ENCODE measurements at places on chromosomes 12 and 14.

DNA sequence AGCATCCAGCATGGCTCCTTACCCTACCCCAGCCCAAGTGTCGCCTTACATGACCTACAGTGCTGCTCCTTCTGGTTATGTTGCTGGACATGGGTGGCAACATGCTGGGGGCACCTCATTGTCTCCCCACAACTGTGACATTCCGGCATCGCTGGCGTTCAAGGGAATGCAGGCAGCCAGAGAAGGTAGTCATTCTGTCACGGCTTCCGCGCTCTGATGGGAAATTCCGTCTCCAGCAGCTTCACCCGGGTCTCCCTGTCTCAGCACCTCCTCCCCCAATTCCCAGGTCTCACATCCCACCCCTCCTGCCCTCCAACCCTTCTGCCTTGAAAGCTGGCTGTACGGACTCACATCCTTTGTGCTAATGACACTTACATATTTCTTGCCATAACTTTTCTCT is 14.6 kb downstream of the PAX9 start:
- no peak for DNase-seq

GRCh38 chr12:3644104-3644503 is 108.8 kb downstream of the CRACR2A start:
- DNase-seq: no peak

DNA sequence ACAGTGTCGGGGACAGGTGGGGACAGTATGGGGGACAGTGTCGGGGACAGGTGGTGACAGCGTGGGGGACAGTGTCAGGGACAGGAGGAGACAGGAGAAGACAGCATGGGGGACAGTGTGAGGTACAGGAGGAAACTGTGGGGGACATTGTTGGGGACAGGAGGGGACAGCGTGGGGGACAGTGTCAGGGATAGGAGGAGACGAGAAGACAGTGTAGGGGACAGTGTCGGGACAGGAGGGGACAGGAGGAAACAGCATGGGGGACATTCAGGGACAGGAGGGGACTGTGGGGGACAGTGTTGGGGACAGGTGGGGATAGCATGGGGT is 139.5 kb downstream of the TMEM121 start:
- no peak for DNase-seq

DNA sequence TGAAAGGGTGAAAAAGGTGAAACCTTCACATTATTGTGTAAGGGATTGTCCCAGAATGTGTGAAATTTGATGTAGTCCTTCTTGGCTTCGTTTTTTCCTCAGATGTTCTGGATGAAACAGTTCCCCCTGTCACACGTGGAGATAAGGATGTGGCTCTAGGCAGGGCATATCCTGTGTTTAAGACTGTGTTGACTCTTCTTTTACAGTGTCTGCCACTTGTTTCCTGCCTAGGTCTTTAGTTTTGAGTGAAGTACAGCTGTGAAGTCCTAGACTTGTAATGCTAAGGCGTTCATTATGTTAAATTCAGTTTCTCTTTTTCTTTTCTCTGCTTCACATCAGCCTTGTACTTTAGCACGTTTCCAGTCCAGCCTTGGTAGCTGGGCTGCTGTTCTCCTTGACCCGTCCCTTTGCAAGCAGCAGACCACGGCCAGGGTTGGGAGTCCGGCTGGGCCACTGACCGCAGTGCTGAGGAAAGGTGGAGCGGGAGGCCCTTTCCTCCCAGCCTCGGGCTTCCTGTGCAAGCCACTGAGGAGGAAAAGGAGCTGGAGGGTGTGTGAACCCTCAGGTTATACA is 59.1 kb downstream of the RASSF3 start:
- DNase-seq: peak; percentile 41

GRCh38 chr14:71731096-71731495 is 201.1 kb upstream of the RGS6 start:
- no peak for DNase-seq

- DNase-seq: no peak
These were observed 709 bp downstream of the INHBC start for GRCh38 chr12:57435293-57435692.

DNA sequence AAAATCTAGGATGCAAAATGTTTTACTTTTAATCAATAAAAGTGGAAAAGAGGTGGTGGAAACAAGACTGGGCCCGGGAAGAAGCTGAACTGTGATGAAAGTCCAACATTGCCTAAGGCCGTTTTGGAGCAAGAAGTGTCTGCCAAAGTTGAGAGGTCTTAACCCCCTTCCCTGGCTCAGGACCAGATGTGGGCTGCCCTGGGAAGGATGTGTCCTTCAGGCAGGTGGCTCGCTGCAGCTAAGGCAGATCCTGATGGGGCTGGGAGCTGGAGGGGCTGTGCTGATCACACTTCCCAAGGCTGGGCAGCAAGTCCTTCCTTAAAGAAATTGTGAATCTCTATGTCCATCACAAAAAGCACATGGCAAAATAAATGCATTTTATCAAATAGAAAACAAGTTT is 581.6 kb downstream of the GALC start:
- no peak for DNase-seq

DNA sequence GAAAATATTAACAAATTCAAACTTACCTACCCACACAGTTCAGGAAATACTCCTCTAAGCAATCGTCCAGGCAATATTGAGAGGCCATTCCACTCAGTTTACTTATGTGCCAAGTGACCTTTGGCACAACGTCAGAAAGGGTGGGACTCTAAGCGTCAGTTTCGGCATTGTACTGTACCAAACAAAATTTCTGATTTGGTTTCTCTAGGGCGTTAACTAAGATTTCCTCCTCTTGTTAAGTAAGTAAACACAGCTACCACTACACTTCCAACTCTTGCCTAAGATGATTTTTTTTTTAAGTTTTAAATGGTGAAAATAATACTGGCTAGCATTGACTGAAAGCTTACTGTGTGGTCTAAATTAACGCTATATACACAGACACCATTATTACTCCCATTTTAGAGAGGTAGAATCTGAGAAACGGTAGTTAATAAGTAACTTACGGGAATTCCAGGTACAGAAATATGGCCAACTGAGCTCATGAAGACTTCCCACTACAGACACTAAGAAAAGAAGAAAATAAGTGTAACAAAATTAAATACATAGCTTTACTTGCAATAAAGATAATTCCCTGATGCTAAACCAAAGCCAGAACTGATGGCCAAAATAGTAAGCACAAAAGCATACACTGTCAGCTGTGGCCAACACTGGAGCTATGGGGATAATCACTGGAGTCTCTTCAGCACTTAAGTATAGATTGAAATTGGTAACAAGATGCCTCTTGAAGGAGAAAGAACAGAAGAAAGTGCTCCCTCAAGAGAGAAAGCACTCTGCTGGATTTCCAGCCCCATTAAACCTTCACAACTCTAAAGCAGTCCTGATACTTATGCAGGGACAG is 76.1 kb downstream of the EPS8 start:
- DNase-seq: no peak

- peak; percentile 18 for DNase-seq
These were observed 17.5 kb downstream of the PNMA1 start for GRCh38 chr14:73696466-73697400.

DNA sequence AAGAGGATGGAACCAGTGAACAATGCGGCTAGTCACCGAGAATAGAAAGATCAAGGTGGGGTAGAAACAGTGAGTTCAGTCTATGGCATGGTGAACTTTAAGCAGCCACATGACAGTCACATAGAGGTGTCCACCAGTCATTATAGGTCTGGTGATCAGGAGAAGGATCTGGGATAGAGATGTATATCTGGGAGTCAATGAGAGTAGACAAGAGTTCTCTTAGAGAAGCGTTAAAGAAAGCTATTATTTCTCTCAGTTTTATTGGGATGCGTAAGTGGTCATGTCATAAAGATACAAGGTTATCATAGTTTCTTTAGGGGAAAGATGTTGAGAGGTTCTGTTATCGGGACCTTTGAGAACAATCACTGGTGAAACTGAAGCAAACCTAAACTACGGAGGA is 136.1 kb upstream of the SLC38A2 start:
- no peak for DNase-seq

GRCh38 chr14:68860771-68861170 is 67.9 kb upstream of the ZFP36L1 start:
- DNase-seq: no peak

- no peak for DNase-seq
These were observed 674.1 kb upstream of the ATXN7L3B start for GRCh38 chr12:73863546-73863945.

GRCh38 chr12:71503579-71504391 is 64.2 kb downstream of the LGR5 start:
- DNase-seq: no peak

DNA sequence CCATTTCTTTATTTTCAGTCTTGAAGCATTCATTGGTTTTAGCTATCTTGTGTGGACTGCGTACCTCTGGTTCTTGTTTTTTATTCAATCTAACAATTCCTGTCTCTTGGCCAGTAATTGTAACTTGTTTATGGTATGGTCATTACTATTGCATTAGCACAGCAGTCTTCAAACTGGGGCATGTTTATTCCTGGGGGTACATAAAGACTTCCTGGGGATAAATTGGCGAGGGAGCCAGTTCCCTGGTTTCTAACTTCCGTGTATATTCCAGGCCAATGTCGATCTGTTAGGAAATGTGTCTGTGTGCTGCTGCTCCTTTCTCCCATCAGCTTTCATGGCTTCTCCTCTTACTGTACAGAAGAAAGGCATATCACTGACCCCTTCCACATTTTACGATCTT is 13.7 kb upstream of the EVL start:
- DNase-seq: no peak

DNA sequence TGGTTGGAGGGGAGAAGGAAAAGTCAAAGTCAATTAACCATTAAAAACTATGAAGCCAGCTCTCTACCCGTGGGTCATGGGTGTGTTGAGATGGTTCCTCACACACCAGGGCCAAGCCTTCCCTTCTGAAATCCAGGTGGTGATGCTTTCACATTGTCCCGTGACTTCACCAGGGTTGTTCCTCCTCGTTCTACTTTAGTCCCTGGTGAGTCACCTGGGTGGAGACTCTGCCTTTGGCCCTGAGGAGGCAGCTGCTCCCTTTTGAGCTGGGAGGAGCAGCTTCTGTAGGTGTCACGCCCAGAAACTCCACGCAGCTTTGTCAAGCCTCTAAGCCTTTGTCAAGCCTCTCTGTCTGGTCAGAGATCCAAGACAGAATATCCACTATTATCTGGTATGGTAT is 348.3 kb downstream of the BMP4 start:
- no peak for DNase-seq

- DNase-seq: no peak
These were observed 436.3 kb downstream of the VRK1 start for GRCh38 chr14:97233319-97233985.

- DNase-seq: no peak
These were observed 79.4 kb upstream of the GZMB start for GRCh38 chr14:24713404-24713803.

DNA sequence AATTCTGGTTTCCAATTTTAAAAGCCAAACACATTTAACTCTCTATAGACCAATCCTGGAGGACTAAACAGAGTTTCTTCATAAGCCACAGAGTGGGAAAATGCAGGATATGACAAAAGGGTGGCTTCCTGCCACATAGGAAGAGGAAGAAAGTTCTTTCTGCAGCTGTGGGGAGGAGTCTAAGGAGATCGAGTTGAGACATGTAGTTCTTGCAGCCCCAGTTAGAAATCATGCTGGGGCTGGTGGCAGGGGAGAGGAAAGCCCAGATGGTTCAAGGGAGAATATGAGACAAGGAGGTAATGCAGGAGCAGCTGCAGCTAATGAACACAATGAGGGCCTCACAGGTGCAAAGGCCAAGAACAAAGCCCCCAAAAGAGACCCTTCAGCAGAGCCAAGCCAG is 85.0 kb upstream of the ARID2 start:
- no peak for DNase-seq

- DNase-seq: no peak
These were observed 117.4 kb downstream of the NUBPL start for GRCh38 chr14:31678421-31679249.

DNA sequence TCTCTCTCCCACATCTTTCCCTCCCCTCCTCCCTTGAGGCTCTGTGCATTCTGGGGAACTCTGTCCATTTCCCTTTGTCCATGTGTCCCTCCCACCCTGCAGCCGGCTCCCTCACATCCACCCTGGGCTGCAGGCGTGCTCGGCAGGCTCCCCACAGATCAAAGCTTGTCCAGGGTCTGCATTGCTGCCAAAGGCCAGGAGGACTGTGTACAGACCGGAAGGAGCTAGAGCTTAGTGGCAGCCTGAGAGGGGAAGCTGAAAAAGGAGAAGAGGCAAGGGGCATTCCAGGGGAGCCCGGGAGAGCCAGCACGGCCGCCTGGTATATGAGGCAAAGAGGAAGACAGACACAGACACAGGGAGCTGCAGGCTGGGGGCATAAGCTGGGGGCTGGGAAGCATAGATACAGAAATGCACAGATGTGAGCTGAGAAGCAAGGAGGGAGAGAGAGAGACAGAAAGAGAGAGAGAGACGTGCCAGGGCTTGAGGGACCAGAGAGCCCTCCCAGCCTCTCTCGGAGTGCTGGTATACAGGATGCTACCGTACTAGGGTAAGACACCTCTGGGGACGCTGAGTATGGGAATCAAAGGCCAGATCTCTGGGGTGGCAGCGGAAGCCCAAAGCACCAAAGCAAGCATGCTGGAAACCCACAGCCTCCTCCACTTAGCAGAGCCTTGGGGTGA is 3.3 kb downstream of the CD4 start:
- DNase-seq: peak; percentile 32

DNA sequence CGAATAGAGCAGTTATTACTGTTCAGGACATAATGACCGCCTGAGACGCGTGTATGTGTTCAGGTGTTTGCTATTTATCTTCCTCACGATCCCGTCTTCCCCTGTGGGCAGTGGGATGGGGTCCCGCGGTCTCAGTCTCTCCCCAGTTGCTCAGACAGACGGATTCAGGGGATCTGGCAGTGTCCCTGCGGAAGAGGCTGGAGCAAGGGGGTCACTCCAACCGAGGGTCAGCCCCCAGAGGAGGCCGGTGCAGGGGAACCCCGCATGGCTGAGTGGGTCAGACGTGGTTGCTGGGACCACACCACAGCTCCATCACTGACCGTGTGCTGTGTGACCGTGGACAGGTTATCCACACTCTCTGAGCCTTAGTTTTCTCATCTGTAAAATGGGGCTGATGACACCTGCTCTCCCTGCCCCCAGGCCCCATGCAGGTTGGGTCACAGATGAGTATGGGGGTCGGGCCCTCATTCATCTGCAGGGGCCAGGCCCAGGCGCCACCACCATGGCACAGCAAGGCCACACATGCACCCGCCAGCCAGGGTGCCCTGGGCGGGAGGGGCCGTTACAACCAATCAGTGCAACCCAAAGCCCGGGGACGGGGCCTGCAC is 5.2 kb downstream of the MMP17 start:
- no peak for DNase-seq

- no peak for DNase-seq
These were observed 3.1 kb upstream of the HOTAIR start for GRCh38 chr12:53977596-53978445.

GRCh38 chr12:33628087-33628486 is 188.5 kb upstream of the SYT10 start:
- DNase-seq: no peak
